ENCODE measurements at places on chromosomes 3 and 15.

- no peak overlapping the region for H3K27ac ChIP-seq
- DNase-seq, result peak; percentile 13
- peaks cover 9% of the 10 kb centered on the region for H3K4me1 ChIP-seq
- peaks cover 20% of the 10 kb centered on the region for H3K27me3 ChIP-seq
- no peak overlapping the region for H3K4me3 ChIP-seq
These were observed 257.7 kb upstream of the PROK2 start for GRCh38 chr3:72042397-72043203.

GRCh38 chr3:112770032-112770626 lies 76.5 kb downstream of the CD200R1L start:
- peak overlapping the region; percentile 93 for H3K27ac ChIP-seq
- no peaks in the 10 kb centered on the region for H3K36me3 ChIP-seq
- H3K4me1 ChIP-seq, result peaks cover 43% of the 10 kb centered on the region
- no peaks in the 10 kb centered on the region for H3K27me3 ChIP-seq
- DNase-seq, result peak; percentile 64
- peak overlapping the region; percentile 50 for H3K4me3 ChIP-seq

DNA sequence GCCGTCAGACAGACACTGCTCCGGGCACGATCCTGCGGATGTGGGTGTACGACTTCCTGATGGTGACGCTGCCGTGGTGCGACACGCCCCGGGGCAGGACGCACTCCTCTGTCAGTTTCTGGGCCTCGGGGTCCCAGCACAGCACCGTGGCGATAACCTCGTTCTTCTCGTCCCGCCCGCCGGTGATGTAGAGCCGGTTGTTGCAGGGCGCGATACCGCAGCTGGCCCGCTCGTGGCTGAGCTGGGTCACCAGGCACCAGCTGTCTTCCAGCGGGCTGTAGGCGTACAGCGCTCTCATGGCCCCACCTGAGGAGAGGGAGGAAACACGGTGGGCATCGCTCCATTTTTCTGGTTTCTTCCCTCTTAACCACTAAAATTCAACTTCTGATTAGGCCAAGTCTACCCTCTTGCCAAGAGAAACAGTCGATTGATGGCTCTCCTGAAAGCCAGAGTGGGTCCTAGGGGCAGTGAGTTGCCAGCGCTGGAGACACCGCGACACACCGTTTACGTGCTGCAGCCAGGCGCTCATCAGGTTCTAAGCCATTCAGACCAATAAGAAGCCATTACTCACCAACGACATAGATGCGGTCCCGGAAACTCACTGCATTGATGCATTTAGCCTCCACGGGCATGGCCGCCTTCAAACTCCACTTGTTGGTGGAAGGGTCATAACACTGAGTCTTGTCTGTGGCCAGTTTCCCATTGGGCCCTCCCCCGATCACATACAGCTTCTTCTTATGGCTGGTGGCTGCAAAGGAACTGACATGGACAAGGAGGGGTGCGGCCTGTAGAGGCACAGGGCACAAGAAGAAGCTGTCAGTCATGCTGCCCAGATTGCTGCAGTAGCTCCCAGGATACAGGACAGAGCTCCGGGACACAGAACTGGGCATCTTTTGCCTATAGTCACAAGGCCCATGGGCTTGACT lies 63.3 kb downstream of the KLHL6 start:
- no peaks in the 10 kb centered on the region for H3K36me3 ChIP-seq
- H3K27ac ChIP-seq, result no peak overlapping the region
- DNase-seq, result no peak
- peaks cover 15% of the 10 kb centered on the region for H3K27me3 ChIP-seq

DNA sequence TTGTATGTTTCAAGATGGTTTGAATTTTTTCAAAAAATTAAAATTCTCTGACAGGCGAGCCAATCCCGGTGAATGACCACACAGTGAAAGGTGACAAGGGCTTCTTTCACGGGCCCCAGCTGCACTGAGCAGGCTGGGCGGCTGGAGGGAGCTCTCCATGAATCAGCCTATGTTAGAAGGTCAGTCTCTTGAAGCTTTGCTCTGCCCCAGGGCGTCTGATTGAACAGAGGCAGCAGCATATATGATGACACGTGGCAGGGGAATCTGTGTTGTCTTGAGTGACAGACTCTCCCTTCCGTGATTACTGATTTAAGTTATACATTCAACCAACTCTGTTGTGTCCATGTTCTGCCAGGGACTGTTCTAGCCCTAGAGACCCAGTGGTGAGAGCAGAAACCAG lies 51.5 kb downstream of the ISG20 start:
- H3K27me3 ChIP-seq, result peaks cover 27% of the 10 kb centered on the region
- no peak overlapping the region for H3K27ac ChIP-seq
- DNase-seq, result peak; percentile 49
- H3K4me3 ChIP-seq, result no peak overlapping the region
- peaks cover 5% of the 10 kb centered on the region for H3K36me3 ChIP-seq

GRCh38 chr3:111517801-111518200 lies 24.2 kb upstream of the CD96 start:
- peaks cover 19% of the 10 kb centered on the region for H3K27me3 ChIP-seq
- H3K27ac ChIP-seq, result no peak overlapping the region
- H3K4me3 ChIP-seq, result no peak overlapping the region
- peaks cover 14% of the 10 kb centered on the region for H3K4me1 ChIP-seq
- H3K36me3 ChIP-seq, result no peaks in the 10 kb centered on the region

- peaks cover 10% of the 10 kb centered on the region for H3K27me3 ChIP-seq
- peak overlapping the region; percentile 91 for H3K27ac ChIP-seq
- peaks cover 83% of the 10 kb centered on the region for H3K4me1 ChIP-seq
- no peak for DNase-seq
- H3K4me3 ChIP-seq, result no peak overlapping the region
- H3K36me3 ChIP-seq, result peaks cover 59% of the 10 kb centered on the region
These were observed 128.7 kb downstream of the GHSR start for GRCh38 chr3:172319595-172319994.

DNA sequence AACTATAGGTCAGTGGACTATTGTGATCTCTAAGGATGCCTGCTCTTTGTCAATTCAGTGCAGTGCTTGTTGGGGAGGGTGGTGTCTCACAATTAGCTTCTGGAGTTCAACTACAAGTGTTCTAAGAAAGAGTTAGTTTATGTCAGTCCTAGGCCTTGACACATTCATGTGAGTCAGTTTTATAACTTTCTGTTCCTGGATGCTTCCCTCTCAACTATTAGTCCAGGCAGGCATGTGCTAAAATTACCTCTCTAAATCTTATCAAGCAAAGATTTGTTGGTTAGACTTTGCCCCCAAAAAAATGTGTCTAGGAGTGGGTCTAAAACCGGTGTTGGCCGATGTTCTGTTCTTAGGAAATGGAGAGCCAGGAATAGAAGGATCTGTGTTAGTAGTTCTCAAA lies 378.3 kb downstream of the IL5RA start:
- no peak overlapping the region for H3K27ac ChIP-seq
- no peaks in the 10 kb centered on the region for H3K27me3 ChIP-seq
- H3K4me3 ChIP-seq, result no peak overlapping the region
- no peaks in the 10 kb centered on the region for H3K4me1 ChIP-seq
- H3K36me3 ChIP-seq, result no peaks in the 10 kb centered on the region

GRCh38 chr15:29677871-29678461 lies 144.3 kb downstream of the TJP1 start:
- no peak overlapping the region for H3K4me3 ChIP-seq
- H3K27ac ChIP-seq, result peak overlapping the region; percentile 87
- peaks cover 43% of the 10 kb centered on the region for H3K4me1 ChIP-seq

DNA sequence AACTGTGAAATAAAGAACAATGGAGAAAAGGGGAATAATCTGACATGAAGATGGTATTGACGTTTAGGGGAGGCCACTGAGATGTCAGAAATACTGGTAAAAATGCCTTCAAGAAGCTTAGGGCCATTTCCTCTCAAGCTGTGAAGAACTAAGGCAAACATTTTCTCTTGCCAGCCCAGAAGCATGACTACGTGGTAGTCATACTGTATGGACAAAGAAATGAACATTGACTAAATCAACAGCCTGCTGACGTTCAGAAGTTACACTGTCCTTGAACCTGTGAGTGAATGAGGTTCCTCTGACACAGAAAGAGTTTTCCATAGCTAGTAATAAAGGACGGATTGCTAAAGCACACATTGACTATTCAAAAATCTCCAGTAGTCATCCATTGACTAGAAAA lies 121.0 kb downstream of the P3H2 start:
- no peak overlapping the region for H3K27ac ChIP-seq
- no peaks in the 10 kb centered on the region for H3K36me3 ChIP-seq
- no peak overlapping the region for H3K4me3 ChIP-seq
- H3K4me1 ChIP-seq, result peaks cover 34% of the 10 kb centered on the region

DNA sequence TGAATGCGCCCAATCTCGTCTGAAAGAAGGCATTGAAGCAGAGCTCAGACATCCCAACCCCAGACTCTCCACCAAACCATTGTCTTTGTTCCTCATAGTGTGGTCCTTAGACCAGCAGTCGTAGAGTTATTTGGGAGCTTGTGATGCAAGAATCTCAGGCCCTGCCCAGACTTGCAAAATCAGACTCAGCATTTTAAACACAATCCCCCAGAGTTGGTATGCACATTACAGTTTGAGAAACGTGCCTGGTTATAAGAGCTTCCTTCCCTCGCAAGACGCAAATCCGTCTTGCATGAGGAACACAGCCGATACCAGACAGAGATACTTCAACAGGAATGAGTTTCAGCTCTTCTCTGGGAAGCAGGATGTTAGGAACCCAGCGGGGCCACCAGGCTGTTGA lies 38.9 kb upstream of the IREB2 start:
- peaks cover 43% of the 10 kb centered on the region for H3K27me3 ChIP-seq
- no peak overlapping the region for H3K4me3 ChIP-seq
- no peaks in the 10 kb centered on the region for H3K36me3 ChIP-seq
- DNase-seq, result no peak
- no peak overlapping the region for H3K27ac ChIP-seq
- H3K4me1 ChIP-seq, result peaks cover 7% of the 10 kb centered on the region

DNA sequence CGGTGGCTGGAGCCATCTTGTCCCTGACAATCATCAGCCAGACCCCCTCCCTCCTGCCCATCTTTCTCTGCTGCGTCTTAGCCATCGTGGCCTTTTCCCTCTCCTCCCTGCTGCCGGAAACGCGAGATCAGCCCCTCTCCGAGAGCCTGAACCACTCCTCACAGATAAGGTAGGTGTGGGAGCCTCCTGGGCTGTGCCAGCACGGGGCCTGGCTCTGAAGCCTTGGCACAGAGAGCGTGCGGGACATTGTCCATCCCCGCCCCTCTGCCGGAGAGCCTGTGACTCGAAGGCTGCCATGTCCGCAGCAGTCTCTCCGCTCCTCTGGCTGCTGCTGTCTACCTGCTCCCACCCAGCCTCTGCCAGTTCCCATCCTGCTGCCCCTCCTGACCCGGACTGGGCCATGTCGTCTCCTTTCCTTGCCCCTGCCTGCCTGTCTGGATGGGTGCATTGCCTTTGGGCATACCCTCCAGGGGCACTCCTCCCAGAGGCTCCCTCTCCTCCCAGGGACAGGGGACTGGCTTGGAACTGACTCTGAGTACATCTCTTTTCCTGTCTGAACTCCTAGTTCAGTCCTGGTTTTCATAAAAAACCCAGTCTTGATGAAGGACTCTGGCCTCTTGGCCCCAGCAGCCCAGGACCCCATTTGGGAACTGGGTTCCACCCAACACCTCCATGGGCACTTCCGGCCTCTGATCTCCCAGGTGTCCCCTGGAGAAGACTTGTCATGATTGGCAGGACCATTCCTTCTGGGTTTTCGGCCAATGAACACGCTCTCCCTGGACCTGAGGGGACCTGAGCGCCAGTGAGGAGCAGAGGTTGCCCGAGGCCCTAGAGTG lies 30.0 kb upstream of the XYLB start:
- no peak overlapping the region for H3K27ac ChIP-seq
- no peaks in the 10 kb centered on the region for H3K36me3 ChIP-seq
- no peak overlapping the region for H3K4me3 ChIP-seq
- peaks cover 15% of the 10 kb centered on the region for H3K27me3 ChIP-seq
- DNase-seq, result no peak
- no peaks in the 10 kb centered on the region for H3K4me1 ChIP-seq

- H3K4me1 ChIP-seq, result peaks cover 55% of the 10 kb centered on the region
- peak overlapping the region; percentile 85 for H3K4me3 ChIP-seq
- no peaks in the 10 kb centered on the region for H3K27me3 ChIP-seq
- H3K36me3 ChIP-seq, result peaks cover 7% of the 10 kb centered on the region
These were observed 204.8 kb downstream of the PDZRN3 start for GRCh38 chr3:73419942-73420341.

DNA sequence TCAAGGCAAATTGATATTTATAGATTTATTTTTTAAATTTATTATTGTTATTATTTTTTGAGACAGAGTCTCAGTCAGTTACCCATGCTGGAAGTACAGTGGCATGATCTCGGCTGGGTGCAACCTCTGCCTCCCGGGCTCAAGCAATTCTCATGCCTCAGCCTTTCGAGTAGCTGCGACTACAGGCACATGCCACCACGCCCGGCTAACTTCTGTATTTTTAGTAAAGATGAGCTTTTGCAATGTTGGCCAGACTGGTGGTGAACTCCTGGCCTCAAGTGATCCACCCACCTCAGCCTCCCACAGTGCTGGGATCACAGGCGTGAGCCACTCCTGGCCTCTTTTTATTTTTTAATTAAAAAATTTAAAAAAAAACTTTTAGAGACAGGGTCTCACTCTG lies 19.0 kb downstream of the SPG21 start:
- H3K27ac ChIP-seq, result no peak overlapping the region
- DNase-seq, result no peak
- H3K4me3 ChIP-seq, result no peak overlapping the region
- H3K27me3 ChIP-seq, result peaks cover 4% of the 10 kb centered on the region

GRCh38 chr3:7095116-7095515 lies 234.2 kb downstream of the GRM7 start:
- no peaks in the 10 kb centered on the region for H3K4me1 ChIP-seq
- no peak overlapping the region for H3K4me3 ChIP-seq
- no peak overlapping the region for H3K27ac ChIP-seq
- no peaks in the 10 kb centered on the region for H3K27me3 ChIP-seq

- no peak for DNase-seq
- H3K27ac ChIP-seq, result no peak overlapping the region
- no peak overlapping the region for H3K4me3 ChIP-seq
- peaks cover 9% of the 10 kb centered on the region for H3K27me3 ChIP-seq
- H3K36me3 ChIP-seq, result 0 out of 2 replicates have a peak, but pooled peaks cover 4% of the 10 kb centered on the region
- H3K4me1 ChIP-seq, result peaks cover 19% of the 10 kb centered on the region
These were observed 2.2 kb upstream of the CRTAP start for GRCh38 chr3:33111581-33111980.

DNA sequence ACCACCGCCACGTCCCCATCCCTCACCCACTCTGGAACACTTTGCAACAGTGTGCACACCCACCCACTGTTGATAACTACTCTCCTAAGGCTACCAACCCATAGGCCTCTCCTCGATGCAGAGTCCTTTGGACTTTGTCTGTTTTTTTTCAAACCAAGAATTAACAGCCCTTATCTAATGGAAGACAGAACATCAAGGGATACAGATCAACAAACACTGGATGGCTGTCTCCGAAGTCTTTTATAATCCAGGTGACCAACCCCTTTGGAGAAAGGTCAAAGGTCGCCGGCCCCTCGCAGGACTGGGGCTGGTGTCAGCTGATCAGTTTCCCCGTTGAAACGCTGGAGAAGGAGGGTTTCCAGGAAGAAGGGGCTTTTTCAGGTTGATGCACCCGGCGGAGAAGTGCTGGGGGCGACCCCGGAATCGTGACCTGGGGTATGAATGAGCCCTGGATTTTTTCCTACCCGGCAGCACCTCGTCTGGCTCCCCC lies 532 bp downstream of the B4GALT4 start:
- H3K4me3 ChIP-seq, result peak overlapping the region; percentile 96
- H3K27me3 ChIP-seq, result no peaks in the 10 kb centered on the region
- DNase-seq, result no peak
- peaks cover 44% of the 10 kb centered on the region for H3K4me1 ChIP-seq
- peak overlapping the region; percentile 92 for H3K27ac ChIP-seq
